Dorsolateral prefrontal cortex (tissue), 122 donors: ENCODE measurements at places on chromosomes 3 and 15.

DNA sequence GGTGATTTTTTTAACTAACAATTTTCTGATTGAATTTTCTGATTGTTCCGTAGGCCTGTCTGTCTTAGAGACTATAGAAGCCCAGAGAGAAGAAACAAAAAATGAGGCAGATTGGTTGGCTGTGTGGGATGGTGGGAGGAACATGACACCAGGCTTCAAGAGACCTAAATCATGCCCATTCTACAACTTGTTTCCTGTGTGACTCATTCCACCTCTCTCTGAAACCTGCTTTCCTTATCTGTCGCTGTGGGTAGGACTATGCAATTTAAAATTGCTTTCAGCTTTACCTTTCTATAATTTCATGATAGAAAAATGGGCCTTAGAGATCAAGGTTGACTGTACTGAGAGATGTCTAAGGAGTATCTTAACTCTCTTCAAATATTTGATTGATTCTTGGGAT lies 44.5 kb downstream of the OXNAD1 start:
- DNase-seq, result no peak

- no peak for DNase-seq
Observed at GRCh38 chr15:64845831-64846595, 4.3 kb downstream of the PLEKHO2 start.

- peak; percentile 56 for DNase-seq
Observed at GRCh38 chr3:37494216-37494615, 319.8 kb upstream of the LRRFIP2 start.

GRCh38 chr3:72448858-72449257 lies 399.4 kb downstream of the SHQ1 start:
- DNase-seq, result no peak

DNA sequence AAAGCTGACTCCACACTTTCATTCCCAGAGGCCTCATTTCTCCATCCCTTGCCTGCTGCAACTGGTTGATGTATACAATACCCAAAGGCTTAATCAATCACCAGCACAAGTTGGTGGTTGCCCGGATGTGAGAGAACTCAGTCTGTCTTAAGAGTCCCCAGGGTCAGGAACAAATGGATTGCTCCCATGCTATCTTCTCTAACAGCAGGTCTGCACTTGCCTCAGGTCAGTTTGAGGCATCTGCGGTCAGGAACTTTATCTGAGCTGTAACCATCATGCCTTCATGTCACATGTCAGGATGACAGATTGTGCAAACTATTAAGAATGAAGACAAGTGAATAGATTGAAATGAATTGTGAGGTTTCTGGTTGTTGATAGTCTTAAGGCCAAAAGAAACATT lies 56.1 kb downstream of the BFSP2 start:
- DNase-seq, result no peak

DNA sequence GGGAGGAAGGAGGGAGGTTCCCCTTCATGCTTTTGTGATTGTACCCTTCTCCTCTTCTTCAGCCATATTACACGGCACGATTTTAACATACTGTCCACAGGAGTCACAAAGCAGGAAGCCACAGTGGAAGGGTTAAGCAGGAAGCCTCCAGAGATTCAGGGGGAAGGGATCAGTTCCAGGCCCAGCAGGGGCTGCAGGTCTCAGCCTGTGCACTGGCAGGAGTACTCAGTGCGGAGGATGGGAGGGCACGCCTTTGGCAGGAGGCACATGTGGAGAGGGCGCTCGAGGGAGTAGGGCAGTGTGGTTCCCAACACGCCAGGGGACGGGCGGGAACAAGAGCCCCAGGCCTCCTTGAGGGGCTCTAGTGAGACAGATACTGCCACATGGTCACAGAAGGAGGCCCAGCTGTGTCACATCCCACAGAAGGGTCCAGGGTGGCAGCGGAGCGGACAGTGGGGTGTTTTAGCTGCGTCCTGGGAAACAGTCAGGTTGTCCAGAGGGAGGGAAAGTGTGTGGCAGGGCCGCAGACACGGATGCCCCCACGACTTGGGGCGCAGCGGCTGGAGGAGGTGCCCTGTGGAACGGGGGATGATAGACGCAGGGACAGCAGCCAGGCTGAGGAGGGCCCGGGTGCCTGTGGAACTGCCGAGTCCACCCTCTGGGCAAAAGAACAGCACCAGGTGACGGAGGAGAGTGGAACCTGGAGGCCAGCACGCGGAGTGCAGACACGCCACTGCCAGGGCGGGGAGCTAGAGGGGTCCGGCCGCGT lies 77.5 kb downstream of the CHSY1 start:
- no peak for DNase-seq

- DNase-seq, result no peak
Observed at GRCh38 chr3:163601426-163601825, 1476.9 kb downstream of the SI start.

DNA sequence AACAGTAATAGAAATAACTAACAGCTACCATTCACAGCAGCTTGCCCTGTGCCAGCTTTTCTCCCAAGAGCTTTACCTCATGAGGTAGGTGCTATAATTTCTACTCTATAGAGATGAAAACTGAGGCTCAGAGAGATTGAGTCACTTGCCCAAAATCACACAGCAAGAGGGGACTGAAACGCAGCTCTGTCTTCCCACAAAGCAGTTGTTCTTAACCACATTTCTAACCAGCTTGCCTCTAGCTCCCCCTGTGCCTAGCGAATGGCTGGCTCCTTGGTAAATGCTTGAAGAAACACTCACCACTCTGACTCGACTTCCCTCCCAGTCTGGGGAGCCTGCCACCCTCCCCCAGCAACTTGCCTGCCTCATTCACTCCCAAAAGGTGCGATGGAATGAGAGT lies 15.6 kb upstream of the TMEM40 start:
- DNase-seq, result no peak

GRCh38 chr3:31314258-31314657 lies 218.5 kb upstream of the STT3B start:
- DNase-seq, result no peak

DNA sequence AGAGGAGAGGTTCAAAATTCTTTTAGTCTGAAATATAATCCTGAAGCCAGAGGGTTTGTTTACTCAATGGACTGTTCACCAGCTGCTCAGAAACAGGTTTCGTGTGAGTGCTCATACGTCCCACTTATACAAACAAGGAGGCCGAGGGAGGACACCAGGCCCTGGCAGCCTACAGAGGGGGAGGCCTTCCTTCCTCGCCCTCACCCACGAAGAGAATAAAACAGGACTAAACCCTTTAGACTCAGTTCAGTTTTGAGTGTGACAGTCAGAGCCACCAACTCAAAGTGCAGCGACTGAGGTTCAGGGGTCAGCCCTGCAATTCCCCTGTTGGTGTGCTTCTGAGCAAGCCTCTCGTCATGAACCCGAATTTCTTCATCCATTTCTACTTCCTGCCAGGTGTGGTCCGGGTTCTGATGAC lies 17.3 kb downstream of the FAM174B start:
- DNase-seq, result no peak

- DNase-seq, result no peak
Observed at GRCh38 chr3:100335434-100335833, 877 bp downstream of the NIT2 start.

DNA sequence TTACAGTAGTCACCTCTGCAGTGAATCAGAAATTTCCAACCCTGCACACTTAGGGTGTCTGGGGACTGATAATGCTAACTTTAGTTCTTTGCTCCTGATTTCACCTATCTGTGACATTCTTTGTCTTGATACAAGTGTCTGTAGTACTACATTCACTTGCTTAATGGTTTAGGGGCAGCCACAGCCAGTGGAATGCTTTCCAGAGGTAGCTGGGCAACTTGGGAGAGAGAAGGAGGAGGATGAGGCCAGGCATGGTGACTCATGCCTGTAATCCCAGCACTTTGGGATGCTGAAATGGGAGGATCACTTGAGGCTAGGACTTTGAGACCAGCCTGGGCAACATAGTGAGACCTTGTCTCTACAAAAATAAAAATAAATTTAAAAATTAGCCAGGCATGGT lies 8.5 kb downstream of the BAHD1 start:
- DNase-seq, result no peak

DNA sequence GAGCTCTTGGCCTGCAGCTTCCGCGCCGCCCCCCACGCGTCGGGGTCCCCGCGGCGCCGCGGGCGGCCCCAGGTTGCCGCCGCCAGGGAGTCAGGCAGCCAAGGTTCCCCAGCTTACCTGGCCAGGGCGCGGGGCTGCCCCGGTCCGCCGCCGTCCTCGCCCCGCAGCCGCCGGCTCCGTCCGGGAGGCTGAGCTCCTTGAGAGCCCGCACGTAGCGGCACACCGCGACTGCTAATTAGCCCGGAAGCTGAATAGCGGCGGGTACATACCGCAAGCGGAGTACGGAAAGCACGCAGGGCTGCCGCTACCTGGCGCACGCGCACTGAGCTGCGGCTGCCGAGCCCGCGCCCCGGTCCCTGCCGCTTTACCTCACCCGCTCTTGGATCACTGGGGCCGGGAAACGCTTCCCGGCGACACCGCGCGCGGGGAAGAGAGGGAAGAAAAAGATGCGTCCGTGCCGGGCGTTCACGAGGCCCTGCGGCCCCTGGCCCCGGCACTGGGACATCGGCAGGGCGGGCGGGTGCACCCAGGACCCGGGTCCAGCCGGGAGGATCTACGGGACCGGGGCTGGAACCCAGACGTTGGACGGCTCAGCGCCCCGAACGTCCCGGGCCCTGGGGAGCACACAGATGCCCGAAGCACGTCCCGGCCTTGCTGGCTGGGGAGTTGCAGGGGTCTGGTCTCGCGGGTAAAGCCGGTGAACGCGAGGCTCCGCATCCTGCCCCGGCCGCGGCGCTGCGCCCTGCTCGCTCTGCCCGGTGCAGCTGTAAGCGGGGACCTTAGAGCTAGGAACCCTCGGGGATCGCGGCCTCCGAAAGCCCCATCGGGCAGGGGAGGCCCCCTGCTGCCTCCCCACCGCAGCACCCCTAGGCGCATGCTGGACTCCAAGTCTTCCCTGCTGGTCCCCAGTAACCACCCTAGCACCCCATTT lies at the start of gene GOLGA8B:
TSS of gene GOLGA8B (minus strand) at position 253 of the 931 bp plus-strand sequence. CDS start 47,739 bp downstream, outside the sequence.
- peak; percentile 81 for DNase-seq

DNA sequence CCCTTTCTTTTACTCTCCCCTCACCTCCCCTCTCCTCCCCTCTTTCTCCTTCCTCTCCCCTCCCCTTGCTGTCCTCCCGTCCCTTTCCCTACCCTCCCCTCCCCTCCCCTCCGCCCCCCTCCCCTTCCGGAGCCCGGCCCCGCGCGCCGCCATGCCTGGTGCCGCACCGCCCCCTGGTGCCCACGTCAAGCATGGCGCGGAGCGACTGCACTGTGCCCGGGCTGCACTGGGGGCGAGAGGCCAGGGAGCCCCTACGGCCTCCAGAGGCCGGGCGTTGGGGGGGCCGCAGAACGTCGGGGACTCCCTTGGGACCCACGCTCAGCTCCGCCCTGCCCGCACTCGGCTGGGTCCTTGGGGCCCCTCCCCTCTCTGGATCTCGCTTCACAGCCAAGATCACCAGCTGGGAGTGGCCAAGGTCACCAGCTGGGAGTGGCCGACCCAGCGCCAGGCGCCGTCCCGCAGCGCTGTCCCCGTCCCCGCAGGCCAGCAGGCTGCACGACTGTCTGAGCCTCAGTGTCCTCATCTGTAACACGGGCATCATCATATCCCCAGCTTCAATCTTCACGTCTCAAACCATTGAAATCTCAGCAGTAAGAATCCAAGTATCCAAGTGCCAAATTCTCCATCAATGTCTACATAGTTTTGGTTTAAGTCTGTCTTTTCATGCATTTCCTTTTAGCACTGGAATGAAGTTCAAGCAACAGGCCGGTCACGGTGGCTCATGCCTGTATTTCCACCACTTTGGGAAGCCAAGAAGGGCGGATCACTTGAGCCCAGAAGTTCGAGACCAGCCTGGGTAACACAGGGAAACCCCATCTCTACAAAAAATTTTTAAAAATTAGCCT lies 42.5 kb downstream of the TPRA1 start:
- peak; percentile 60 for DNase-seq

DNA sequence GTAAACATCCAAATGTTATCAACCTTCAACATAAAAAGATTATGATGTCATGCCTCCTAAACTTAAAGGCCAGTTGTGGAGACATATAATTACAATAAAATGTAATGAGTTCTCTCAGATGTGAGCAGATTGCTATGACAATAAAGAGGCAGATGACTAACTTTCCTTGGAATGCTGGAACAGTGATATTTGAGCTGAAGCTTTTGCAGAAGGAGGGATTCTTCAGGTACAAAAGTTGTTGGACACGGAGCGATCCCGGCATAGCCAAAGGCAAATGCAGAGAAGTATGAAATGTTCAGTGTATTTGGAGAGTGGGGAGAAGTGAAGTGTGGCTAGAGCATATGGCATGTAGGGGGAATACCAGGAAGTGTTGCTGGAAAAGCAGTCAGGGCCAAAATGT lies 520.1 kb downstream of the FGF12 start:
- DNase-seq, result no peak

GRCh38 chr3:151278230-151278629 lies at the start of gene P2RY14:
Gene P2RY14 (minus strand): TSS chr3:151278542. CDS start chr3:151214316, 64,226 bp downstream.
- no peak for DNase-seq

DNA sequence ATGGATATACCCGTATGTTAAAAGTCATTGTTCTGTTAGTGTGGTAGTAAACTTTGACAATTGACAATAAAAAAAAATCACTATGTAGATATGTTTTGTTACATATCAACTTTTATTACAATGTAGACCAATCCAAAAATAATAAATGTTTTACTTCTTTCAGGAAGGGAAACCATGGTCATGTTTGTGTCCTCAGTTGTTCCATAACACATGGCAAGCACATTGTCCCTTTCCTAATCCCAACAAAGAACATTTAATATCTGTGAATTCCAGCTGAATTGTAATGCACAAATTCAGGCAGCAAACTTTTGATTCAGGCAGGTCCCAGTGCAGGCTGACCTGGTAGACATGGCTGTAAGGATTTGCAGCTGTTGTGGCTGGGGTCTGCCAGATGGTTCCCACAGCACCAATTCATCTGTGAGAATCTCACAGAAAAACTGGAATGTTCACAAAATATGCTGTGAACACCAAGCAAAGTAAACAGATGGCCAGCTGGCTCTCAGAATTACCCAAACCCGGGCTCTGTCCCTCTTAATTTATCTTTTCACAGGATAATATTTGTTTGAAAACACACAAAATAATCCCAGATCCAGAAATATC lies 1.9 kb upstream of the SPG21 start:
- no peak for DNase-seq

DNA sequence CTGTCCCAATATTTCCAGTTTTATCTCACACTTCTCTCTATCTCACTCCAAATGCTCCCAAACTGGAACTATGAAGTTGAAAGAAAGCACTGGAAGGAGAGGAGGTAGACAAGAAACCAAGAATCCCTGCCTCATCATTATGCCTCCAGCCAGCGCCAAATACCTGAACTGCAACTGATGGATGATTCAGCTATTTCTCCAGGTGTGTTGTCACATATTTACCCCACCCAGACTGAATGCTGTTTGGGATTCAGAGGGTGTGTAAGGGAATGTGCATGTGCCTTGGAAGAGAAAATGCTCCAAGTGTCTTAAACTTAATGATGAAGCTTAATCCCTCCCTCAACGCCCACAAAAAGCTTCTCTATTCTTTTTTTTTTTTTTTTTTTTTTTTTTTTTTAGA lies 269.5 kb upstream of the ATP11B start:
- no peak for DNase-seq

- peak; percentile 44 for DNase-seq
Observed at GRCh38 chr3:14256561-14257342, 78.1 kb downstream of the LSM3 start.

DNA sequence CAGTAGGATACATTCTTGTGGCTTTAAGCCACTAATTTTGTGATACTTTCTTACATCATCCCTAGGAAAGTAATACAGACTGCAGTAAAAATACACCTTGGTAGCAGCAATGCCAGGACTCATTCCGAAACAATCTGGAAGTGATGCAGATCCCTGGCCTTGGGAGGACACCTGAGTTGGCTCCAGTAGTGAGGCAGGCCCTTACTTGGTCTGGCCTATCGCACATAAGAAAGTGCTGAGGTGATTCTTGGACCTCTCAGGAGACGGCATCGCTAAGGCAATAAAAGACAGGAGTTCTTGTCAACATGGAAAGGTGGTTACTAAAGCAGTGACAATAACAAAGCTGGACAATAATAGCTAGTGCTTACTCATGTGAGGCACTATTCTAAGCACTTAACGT lies 126.5 kb downstream of the SUCNR1 start:
- no peak for DNase-seq
